ENCODE measurements at places on chromosomes 12 and 14.

DNA sequence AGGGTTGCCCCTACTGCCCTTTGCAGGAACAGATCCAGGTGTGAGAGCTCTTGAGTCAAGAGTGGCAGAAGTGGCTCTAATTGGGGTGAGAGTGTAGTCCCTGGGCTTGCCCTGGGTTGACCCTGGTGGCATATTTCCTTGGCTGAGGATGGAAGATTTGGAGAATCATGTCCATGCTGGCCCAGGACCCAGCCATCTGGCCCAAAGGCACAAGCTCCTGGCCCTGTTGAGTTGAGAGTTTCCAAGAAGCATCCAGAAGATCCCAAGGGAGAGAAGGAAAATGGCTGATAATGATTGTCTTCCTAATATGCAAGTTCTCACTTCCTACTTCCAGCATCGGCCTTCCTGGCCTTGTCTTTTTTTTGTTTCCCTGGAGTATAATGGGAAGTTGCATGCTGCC lies 55.5 kb upstream of the SRSF5 start:
- DNase-seq = no peak

DNA sequence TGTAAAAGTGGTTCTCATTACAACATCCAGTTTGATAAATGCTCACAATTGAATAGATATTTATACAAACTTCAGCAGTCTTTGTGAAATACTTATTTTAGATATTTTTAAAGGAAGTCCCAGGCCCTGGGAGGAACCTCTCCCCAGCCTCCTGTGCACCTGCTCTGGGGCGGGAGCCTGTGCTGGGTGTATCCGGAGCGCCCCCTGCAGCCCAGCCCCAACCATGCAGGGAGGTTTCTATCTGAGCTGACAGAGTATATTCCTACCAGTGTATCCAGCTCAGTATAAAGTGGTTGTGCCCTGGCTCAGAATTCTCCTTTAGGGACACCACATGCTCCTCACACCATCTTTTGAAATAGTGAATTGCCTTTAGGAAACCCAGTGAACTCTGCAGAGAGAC lies 851.8 kb downstream of the TMEM121 start:
- DNase-seq = no peak

DNA sequence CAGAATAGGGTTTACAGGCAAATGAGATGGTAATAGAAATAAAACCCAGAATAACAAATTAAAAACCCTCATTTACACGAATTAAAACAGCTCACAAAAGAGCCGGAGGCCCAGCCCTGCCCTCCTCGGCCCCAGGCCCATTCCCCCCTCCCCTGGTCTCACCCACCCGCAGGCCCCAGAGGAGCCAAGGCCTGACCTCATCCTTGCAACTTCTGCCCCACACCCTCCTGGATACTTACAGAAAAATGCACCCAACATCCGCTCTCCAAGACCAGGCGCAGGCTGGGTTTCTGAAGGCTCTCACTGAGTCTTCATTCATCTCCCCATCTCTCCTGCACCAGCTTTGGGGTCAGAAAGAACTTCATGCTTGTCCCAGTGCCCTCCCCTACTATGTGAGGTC lies 16.2 kb upstream of the VSX2 start:
- no peak for DNase-seq

DNA sequence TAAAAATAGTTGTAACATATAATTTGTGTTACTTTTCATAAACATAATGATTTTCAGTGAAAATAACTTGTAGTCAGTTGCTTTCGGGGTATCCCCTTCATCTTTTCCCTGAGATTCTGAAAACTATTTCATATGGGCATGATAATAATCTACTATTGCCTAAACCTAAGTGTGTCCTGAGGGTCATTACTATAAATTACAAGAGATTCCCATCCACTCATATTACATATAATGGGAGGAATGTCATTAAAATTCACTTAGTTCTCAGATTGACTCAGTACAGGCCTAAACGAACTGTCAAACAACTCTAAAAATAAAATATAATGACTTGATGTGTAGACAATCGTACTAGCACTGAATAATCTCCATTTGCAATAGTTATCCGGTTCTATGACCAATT lies 72.7 kb downstream of the PTPRR start:
- DNase-seq = no peak

GRCh38 chr12:39935839-39936238 lies 170.0 kb downstream of the SLC2A13 start:
- DNase-seq = no peak

DNA sequence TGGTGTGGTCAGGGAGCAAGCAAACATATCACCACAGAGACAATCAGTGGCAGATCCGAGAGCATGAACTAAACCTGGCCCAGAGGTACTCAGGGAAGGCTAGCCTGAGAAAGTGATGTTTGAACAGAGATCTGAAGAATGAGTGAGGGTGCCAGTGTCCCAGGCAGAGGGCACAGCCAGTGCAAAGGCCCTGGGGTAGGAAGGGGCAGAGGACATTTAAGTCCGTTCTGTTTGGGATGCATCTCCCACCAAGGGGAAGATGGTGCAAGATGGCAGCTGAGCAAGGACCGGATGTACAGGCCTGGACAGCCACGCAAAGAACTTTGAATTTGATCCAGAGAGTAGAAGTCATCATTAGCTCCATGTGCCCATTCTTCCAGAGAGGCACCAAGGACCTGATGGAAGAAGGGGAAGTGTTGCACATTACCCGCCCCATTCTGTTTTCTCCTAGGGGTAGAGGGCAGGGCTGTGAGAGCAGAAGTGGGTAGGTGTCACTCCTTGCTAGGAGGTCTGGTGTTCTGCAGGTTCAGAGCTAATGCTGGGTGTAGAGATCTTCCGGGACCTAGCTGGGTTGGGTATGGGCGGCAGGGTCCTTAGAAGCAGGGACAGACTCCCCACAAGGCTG lies 3.9 kb downstream of the DTX1 start:
- DNase-seq = no peak

DNA sequence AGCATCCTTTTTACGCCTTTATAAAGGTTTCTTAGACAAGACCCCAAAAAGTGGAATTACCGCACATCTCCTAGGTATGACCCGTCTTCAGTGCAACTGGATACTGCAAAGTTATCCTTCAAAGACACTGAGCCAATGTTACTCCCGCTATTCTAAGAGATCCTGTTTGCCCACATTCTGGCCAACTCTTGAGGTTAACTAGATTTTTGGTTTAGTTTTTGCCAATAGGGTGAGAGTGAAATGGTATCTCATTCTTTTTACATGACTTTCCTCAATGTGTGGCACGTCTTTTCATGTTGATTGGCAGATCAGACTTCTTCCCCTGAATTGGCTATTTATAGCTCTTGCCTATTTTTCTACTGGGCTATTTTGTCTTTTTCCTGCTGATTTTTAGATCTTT lies 347.2 kb downstream of the MED13L start:
- DNase-seq = no peak

DNA sequence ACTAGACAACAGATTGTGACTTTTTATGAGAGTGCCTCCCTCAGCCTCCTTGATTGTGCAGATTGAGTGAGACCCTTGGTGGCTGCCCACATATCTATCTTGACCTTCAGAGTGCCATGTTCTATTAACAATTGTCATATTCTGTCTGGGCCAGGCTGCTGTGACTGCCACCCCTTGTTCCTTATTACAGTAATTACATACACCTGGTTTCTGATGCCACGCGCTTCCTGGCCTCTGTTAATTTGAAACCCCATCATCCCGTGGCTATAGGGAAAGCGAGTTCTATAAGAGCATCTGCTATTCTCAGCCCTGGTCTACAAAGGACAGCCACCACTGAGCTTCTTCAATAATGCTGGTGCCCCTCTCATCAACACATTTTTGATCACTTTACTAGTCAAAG lies 228.7 kb downstream of the PCNX1 start:
- DNase-seq = no peak

- DNase-seq = peak; percentile 43
Observed at GRCh38 chr12:7374423-7375144, 69.4 kb downstream of the CD163L1 start.

DNA sequence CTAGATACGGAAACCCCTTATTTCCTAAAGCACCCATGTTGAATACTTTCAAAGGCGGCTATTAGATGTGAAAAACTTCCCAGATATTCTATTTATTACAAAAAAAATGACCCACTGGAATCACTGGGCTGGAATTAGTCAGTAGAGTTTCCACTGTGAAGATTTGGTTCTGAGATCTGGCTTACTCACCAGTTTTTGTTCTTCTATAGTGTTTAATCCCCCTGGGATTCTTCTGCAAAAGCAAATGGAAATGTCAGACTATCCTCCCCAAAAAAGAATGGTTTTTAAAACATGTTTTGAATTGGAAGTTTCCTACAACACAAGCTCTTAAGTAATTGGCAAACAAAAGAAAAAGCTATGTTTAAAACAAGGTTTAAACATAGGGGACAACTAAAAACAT lies 166.4 kb downstream of the STXBP6 start:
- peak; percentile 58 for DNase-seq

GRCh38 chr12:131511391-131511802 lies 199.5 kb upstream of the SFSWAP start:
- no peak for DNase-seq

- DNase-seq = no peak
Observed at GRCh38 chr12:33438025-33438772, 1.4 kb downstream of the SYT10 start.

DNA sequence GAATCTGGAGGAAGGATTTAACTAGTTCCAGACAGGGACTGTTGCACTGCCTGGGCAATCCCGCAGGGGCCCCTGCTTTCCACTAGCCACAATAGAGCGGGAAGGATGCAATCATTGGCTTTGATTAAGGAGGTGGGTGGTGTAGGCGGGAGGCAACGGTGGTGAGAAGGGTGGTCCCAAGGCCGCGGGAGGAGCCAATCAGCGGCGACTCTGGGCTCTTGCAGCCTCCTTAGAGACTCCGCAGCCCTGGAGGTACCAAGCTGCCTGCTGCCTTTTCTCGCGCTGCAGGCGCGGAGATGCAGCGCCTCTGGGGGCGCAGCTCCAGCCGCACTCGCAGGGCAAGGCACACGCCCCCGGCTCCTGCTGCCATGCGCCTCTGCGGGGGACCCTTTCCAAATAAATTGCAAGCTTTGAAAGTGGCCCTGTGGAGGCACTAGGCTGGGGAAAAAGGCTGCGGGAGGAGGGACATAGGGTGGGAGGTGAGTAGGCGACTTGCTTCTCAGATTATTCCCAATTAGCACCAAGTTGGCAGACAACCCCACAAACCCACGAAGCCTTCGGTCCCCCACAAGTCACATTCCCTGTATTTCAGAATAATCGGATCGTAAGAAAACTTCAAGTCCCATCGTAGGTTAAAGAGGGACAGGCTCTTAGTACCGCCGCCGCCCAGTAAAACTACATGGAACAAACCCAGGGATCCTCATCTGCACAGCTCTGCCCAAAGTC lies 858 bp upstream of the KCNA1 start:
- DNase-seq = peak; percentile 35

DNA sequence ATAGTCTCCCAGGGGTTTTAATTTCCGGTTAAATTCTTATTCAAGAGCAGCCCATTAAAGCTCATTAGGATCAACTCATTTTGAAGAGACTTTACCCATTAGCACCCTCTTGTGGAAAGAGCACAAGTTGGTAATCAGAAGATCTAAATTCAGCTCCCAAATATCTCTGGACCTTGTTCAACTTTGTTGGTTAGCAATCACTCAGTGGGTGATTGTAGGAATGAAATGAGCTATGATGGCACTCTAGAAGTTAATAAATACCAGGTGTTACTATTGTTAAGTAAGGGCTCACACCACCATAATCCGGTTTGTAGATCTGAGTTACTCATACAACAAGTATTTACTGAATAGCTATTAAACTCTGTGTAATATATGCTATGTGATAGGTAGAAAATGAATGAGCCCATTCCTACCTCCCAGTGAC lies 42.9 kb downstream of the TRIP11 start:
- peak; percentile 89 for DNase-seq

Data from adipocyte (in vitro differentiated cells).